LNCaP clone FGC (cell line): ENCODE measurements at places on chromosomes 2 and 18.

- no peak for DNase-seq
These were observed 37.2 kb downstream of the LRPPRC start for GRCh38 chr2:43958397-43959275.

- DNase-seq, result no peak
These were observed 652 bp downstream of the GPC1 start for GRCh38 chr2:240435948-240436682.

GRCh38 chr2:142270291-142270690, 139.5 kb upstream of the LRP1B start:
- no peak for DNase-seq

DNA sequence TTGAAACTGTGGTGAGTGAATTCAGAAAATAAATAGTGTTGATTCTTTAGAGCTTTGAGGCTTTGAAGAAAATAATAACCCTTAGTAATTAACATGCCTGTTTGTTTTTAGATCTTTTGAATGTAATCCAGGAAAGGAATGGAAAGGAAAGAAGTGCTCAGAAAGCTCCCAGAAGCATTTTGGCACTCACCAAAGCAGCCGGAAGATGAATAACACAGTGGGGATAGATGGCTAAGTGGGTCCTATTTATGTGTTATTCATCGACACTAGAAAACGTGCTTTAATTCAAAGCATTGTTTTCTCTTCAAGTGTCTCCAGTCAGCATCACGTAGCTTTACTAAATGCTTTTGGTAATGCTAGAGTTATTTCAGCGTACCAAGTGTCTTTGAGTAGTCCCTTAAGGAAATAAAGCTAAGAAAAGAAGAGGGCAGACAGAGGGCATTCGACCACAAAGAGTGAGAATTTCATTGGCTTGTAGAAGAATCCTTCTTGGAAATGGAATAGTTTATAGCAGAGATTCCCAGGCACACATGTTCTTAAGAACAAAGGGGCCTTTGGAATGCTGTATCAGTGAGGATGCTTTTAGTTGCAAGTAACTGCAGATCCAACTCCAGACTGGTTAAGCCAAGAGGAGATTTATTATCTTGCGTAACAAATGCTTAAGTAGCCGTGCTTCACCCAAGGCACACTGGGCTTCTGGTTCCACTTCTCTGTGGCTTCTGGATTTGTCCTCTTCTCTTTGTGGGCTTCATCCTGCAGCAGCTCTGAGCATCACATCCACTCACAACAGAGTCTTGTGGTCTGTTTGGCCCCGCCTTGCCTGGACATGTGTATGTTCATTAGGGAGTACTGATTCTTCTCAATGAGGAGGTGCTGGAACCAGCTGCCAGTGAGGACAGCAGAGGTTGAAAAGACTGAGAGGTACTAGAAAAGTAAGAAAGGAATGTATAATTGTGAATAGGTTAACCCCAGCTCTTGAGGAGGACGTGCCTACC, 63.6 kb upstream of the LTBP1 start:
- no peak for DNase-seq

GRCh38 chr2:8407332-8407731, 274.5 kb upstream of the ID2 start:
- DNase-seq, result no peak

DNA sequence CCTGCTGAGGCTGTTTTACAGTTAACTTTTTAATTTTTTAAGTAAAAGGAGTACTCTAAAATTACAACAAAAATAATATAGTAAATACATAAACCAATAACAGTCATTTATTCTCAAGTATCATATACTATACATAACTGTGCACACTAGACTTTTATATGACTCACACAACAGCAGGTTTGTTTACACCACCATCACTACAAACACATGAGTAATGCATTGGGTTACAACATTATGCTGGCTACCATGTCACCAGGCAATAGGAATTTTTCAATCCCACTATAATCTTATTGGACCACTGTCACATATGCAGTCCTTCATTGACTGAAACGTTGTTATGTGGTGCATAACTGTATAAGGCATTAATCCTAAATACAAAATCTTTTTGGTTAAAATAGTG, 42.5 kb downstream of the RASGRP3 start:
- DNase-seq, result no peak

DNA sequence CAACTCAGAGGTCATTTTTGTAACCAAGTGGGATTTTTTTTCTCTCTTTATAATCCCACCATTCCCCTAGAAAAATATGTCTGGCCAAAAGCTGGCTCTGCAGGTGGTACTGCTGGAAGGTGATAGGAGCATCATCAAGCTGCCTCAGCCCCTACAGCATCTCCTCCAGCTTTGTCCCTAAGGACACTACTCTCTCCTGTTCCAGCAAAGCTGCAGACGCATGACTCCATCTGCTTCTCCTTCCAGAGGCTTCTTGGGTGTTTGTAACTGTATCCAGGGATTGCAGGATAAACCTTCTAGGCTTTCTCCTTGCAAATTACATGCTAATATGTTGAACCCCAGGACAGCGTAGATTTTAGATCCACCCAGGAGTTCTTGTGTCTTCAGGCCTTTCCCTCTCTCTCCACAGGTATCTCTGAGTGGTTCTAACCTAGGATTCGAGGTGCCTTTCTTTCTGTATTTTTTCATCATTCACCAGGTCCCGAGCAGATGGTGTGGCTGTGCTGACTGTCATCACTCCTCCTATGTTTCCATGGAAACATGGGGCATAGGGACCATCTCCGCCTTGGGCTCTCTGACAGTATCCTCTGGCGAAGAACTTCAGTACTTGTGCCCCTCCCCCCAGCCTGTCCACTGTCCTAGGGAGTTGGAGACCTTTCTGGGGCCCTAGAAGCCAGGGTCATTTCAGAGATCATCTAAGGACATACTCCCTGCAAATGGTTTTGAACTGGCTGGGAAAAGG, 34.3 kb downstream of the AFF3 start:
- no peak for DNase-seq

DNA sequence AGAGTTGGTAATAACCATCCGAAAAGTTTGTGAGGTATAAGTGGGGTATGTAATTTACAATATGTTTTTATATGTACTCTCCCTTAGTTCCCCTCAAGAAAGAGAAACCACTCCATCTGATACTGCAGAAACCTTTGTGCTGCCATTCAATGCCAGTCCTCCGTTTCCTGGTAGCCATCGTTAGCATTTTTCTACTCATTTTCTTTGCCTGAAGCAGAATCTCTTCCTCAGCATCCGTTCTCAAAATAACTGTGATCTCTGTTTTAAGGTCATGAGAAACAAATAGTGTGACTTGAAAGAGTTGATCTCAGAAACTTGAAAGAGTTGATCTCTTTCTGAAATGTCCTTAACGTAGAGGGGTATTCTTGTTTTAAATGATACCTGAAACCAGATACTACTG, 996 bp downstream of the PTCD3 start:
- DNase-seq, result no peak

DNA sequence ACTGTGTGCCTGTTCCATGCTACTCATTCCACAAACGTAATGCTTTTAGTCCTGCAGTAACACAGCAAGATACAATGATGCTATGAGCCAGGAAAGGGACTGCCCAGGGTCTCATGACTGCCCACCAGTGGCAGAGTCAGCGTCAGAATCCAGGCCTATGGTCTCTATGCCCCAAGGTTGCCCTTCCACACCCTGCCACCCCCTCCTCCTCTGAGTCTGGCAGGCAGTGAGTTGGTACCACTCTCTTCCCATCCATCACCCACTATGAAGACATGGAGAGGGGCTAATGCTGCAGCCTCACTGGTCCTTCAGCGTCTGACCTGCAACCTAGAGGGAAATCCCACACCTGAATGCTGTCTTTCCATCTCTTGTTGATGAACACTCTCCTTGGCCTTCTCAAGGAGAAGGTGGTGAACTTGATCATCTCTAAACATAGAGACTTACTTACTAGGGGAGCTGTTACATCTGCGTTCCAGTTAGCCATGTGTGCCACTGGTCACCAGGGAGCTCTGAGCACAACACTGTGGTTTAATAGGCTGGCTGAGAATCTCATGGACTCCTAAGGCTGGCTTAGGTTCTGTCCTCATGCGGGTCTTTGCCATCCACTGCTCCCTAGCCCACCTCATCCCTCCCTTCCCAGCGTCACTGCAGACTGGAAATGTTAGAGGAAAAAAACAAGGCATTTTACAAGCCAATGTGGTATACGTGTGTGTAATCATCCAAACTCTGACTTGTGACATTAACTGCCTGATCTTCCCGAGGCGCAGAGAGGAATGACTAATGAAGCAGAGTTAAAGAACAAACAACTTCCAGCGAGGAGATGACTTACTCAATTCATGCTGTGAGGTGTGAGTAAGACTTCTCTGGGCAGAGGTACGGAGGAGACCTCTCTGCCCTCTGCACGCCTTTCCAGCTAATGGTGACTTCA, 28.8 kb downstream of the STEAP3 start:
- no peak for DNase-seq

DNA sequence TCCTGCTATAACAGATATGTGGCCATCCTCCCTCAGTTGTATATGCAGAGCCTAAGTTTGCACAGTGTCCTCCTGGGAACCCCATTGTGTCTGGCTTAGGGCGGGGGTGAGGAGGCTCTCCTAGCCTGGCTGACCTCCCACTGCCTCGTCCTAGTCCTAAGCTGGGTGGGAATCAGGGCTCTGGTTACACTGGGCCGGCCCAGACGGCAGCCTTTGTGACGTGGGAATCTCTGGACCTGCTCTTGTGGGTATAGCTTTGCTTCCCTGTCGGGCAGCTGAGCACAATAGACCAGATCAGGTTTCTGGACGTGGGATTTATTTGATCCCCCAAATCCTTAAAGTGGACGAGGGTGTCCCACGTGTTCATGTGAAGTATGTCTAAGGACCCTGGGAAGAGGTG, 2.9 kb downstream of the ACKR3 start:
- DNase-seq, result no peak

DNA sequence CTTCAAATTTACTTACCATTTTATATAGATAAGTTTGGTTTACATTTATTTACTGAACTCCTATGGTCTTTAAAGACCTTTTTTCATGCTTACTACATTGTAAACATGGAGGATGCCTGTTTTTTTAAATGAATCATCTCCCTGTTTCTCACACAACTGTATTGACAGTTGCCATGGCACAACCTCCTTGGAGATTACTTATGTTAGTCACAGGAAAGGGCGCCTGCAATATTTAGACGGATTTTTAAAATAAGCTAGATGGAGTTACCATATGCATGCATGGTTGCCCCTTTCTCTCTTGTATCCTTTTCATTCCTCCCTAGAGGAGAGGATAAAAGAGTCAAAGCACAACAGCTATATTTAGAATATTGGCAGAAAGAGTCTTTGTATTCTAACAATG, 34.8 kb upstream of the CCDC102B start:
- no peak for DNase-seq

- no peak for DNase-seq
These were observed 452.3 kb upstream of the ID2 start for GRCh38 chr2:8229546-8229986.

GRCh38 chr2:47808614-47809013, 25.7 kb downstream of the MSH6 start:
- DNase-seq, result no peak

- DNase-seq, result peak; percentile 96
These were observed 920 bp downstream of the GULP1 start for GRCh38 chr2:188292348-188293239.

GRCh38 chr2:219713110-219713509, 85.7 kb downstream of the SLC4A3 start:
- peak; percentile 7 for DNase-seq

DNA sequence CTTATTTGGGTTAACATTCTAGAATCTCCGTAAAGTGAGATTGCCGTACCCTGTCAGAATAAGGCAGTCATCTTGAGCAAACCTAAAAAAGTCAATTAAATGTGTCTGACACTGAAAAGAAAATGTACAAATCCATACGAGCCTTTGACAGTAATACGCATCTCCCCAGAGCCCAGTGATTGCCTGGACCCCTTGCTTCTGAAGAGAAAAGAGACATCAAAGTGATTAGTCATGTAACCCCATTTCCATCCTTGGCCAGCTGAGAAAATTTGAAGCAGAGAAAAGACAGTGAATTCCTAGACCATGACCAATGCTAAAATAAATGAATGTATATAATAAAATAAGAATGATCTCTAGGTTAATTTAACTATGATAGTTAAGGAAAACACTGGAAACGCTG, 1499.4 kb downstream of the SUCLG1 start:
- DNase-seq, result no peak

GRCh38 chr2:6475155-6475940, 390.4 kb downstream of the CMPK2 start:
- no peak for DNase-seq

DNA sequence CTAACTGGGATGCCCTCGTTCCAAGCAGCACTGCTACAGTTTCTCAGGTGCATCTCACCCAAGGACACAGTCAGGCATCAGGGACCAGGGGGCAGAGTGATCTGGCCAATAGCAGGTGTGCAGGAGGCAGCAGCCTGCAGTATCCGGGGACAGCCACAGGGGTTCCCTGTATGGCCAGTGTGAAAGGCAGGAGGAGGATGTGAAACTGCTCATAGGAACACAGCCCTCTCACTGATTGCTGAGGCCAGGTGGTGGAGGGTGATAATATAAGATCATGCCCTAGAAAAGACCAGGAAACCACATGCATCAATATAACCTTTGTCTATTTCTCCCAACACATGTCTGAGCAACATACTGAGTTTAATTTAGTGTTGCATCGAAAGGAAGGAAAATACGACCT, 112.7 kb upstream of the TACR1 start:
- no peak for DNase-seq

DNA sequence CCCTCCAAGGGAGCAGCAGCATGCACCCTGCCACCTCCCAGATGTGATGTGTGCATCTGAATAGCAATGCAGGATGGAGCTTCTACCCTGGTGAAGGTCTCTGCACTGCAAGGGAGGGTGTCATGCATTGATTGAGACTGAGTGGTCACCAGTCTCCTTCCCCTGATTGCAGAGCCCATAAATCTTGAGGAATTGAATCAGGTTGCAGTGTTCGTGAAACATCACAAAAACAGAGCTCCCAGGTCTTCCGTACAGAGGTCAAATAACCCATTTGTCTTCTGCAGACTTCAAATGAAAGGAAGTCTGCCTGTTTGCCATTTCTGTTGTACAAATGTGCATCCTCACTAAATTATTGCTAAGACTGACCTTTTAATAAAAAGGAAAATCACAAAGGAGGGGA, 136.8 kb downstream of the WDSUB1 start:
- no peak for DNase-seq

GRCh38 chr2:5983511-5984272, 291.5 kb downstream of the SOX11 start:
- DNase-seq, result no peak
